ENCODE measurements at places on chromosomes 7 and 10.

GRCh38 chr7:5396999-5397663, 26.5 kb downstream of the TNRC18 start:
- DNase-seq = peak; percentile 49

DNA sequence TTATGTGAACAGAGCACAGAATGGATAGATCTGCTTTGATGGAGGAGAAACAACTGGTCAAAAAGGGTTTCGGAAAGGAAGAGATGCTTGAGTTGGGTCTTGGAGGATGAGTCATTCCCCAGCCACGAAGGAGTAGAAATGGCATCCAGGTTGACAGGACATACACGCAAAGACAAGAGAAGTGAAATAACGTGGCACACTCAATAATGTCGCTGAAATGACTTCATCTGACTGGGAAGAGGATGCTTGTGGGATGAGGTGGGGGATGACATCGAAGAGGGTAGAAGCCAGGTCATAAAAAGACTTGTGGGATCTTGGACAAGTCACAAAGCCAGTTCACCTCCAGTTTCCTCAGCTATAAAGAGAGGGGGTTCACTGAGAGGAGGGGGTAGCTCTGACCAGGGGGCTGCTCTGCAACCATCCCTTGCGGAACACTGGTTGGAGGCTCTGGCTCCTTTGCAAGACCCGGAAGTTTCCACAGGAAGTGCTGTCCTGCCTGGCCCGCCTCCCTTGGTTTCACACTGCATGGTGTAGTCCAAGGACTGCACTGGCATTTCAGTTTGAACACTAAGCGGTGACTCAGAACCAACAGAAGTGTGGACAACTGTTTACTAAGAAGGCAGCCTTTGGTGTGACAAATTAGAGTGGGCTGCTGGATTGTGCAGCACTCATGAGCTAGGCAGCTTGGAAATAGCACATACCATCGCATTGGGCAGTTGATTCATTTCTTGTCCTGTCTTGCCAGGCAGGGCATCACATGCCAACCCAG, 189.9 kb upstream of the ADO start:
- no peak for DNase-seq

GRCh38 chr10:44967616-44968015, 8.0 kb downstream of the RASSF4 start:
- no peak for DNase-seq

- no peak for DNase-seq
These were observed 54.3 kb downstream of the SLC16A9 start for GRCh38 chr10:59655309-59655708.

DNA sequence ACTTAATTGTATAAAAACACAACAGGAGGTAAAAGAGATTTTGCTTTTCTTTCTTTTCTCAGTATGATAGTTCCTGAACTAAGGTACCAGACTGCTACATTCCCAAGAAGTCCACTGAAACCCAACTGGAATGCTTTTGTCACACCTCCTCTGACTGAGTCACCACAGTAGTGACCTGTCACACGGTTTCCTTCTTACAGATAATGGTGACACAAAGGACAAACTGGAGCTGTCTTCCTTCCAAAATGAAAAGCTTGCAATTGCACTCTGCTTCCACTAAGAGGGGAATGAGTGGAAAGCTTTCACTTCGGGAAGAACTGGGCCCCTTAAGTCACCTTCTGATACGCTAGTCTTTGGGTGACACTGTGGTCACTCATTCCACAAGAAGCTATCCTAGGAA, 122.2 kb downstream of the KMT2E start:
- DNase-seq = no peak

DNA sequence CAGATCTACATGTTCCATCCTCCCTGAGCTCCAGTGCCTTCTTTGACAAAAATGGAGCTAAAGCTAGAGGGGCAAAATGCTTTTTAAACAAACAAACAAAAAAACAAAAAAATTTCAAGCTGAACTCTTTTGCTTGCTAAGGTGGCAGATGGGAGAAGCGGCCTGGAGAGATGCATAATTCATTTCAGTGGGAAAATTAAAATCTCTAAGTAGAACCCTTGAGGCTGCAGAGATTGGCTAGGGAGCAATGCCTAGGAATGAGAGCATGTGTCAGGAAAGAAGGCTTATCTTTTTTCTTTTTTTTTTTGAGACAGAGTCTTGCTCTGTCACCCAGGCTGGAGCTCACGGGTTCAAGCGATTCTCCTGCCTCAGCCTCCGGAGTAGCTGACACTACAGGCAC, 46.4 kb upstream of the SAMD8 start:
- no peak for DNase-seq

GRCh38 chr7:69892790-69893189, 294.5 kb downstream of the AUTS2 start:
- DNase-seq = no peak

GRCh38 chr7:144473908-144474307, 70.4 kb upstream of the NOBOX start:
- no peak for DNase-seq

DNA sequence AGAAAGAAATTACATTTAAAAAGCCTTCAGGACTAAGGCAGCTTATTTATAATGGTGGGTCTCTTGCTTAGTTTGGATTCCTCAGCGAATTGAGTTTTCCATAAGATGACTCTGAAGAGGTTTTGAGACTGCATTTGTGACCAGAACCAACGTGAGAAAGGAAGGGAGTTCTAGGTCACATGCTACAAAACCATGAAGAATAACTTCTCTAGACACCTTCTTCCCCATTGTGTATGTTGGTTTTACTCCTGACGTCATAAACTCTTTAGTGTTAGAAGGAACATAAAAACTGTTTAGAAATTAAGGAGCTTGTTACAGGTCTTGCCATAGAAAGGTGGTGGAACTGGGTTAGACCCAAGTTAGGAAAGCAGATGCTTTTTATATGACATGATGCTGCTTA, 11.1 kb downstream of the PTPN12 start:
- DNase-seq = no peak

DNA sequence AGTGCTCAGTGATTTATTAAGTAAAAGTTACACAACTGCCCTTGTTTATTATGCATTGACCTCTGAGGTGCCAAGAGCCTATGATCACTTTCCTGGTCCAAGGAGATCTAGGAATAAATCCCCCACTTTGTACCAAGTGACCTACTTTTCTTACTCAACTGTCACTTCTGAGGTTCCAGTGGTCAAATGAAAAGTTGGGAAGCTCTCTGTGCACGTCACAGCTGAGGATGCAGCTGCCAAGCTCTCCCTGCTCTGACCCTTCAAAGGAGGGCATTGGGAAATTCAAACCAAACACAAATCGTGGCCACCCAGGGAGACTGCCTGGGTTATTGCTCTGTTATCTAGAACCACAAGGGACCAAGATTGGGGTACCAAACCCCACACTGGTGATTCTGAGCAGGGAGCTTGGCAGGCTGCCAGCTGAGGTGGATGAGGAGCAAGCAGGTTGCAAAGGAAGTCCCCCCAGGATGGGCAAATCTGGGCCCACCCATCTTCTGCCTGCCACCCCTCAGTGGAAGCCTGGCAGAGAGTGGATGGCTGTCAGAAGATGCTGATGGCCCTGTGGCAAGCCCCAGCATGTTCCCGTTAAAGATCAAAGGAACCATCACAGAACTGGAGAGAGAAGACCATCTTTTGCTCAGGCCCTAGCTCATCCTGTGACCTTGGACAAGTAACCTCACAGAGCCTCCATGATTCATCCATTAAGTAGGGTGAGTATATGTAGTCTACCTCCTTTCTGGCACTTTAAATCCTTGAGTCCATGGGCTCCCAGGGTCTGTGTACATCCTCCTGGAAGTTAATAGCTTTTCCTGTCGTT, 106.8 kb downstream of the PPP1R3C start:
- DNase-seq = no peak

- DNase-seq = no peak
These were observed 112.1 kb downstream of the LMBR1 start for GRCh38 chr7:156780724-156781455.

- no peak for DNase-seq
These were observed 339.9 kb downstream of the DNAJB6 start for GRCh38 chr7:157676456-157677255.

DNA sequence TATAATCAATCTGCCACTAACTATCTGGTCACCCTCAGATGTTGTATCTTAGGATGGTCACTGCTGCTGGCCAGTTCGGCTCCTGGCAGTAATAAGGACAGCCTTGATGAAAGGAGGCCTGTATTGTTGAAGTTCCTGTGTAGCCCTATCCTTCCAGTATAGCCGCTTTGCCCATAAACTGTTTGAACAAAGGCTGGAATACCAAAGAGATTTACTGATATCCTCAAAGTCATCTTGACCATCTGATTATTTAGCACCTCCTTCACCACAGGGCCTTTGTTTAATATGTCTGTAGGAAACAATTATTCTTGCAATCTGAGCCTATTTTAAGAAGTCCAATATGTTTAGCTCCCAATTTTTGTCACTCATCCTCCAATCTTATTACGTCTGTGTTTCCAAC, 77.7 kb downstream of the HYCC1 start:
- DNase-seq = no peak

DNA sequence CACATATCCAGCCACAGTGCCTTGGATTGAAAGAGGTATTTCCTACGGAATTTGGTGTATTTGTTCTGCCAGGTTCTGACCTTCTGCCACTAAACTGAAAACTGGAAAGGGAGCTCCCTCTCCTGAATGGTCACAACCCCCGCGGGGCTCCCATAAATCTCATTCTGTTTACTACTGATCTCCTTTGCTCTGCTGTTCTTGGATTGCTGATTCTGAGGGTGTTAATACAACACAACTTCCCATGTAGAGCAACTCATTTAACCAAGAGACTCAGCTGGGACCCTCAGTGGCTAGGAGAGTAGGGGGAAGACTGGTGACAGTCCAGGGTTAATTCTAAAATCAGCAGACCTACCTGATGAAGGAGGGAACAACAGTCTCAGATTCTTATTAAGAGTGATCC, 662.9 kb downstream of the INHBA start:
- no peak for DNase-seq

DNA sequence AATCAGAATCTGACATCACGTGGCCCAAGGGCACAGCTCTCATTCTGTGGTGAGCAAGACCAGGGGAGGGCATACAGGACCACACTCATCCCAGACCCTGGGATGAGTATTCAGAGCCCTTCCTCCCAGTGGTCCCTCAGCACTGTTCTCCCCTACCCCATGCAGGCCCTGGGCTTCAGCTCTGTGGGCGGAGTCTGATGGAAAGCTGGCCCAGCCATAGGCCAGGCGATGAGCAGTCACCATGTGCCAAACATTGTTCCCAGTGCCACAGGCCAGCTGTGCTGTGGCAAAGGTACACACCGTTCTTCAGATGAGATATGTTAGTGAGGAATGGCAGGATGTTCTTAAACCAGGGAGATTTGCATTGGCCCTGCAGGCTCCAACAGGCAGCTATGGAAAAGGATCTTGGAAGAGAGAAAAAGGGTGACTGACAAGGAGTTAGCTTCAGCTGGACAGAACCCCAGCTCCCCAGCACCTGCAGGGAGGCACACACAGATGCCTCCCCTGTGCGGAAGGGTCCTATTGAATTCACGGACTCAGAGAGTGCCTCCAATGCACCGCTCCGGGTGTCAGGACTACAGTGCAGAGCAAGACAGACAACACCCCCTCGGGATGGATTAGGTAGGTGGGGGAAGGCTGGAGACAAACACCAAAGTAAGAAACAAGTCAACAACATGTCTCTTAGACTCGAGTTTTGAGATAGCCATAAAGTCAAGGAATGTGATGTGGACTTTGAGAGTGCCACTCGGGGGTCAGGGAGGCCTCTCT, 596.0 kb upstream of the MGMT start:
- no peak for DNase-seq

GRCh38 chr10:10911471-10911921, 106.2 kb upstream of the CELF2 start:
- no peak for DNase-seq

- no peak for DNase-seq
These were observed 91.6 kb upstream of the CCDC6 start for GRCh38 chr10:59997827-59998525.

GRCh38 chr10:101030496-101031127, 317 bp downstream of the PDZD7 start:
- no peak for DNase-seq

GRCh38 chr10:11403116-11403515, 208.3 kb downstream of the USP6NL start:
- DNase-seq = no peak

- DNase-seq = no peak
These were observed 83.4 kb upstream of the UCN3 start for GRCh38 chr10:5281356-5281755.

- DNase-seq = no peak
These were observed 95.5 kb downstream of the PPP1R17 start for GRCh38 chr7:31782411-31782991.

DNA sequence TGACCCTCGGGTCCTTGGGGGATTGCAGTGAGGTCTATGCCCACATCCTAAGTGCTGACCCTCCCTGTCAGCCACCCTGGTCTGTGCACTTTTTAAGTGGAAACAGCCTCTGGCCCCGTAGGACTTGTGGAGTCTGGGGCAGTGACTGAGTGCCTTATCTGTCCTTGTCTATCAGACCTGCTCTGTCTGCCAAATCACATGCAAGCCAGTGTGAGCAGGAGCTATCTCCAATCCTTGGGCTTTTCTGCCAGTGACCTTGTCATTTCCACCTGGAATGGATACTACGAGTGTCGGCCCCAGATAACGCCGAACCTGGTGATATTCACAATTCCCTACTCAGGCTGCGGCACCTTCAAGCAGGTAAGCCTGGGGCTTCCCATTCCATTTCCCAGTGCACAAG, 62.7 kb downstream of the C10orf120 start:
- no peak for DNase-seq

DNA sequence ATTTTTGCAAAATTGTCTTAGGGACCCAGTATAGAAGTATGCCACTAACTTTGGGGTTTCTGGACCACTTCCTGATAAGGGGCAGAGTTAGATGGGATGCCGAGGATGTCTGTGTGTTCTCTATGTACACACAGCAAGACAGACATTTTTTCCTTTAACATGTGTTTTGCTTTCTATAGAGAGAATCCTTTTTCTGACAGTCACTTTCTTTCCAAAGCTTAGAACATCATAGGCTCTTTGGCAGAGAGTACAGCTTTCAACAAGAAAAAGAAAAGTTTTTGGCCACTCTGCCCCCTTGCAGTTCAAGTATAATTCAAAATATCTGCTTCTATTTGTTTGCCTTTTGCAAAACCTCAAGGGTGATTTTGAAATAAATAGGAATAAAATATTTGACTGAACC, 44.1 kb downstream of the PAPSS2 start:
- DNase-seq = no peak

GRCh38 chr7:12866207-12866606, 178.8 kb downstream of the ARL4A start:
- DNase-seq = no peak

DNA sequence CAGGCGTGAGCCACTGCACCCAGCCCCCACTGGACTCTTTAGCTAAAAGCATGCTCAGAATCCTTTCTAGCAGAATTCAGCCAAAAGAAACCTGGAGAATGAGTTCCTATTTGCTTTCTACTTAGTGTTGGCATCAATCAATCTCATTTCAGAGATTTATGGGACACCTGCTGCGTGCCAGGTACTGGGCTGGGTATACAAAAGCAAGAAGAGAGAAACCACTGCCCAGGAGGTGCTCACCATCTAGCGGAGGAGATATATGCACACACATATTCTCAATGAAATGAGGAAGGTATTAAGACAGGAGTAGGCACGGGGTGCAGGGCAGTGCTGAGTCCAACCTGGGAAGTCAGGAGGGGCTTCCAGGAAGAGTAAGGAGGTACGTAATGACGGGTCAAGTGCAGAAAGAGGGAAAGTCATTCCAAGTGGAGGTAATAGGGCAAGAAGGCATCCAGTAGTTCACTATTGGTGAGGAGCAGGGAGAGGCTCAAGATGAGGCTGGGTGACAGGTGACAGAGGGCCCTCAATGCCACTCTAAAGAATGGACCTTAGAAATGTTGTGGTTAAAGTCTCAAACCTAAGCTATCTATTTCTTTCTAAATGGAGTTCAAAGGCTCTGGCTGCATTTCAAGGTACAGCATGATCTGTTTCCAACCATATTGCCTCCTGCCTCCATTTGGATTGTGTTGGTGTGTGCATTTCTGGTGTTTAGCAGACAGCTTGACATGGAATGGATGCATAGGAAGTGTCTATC, 22.1 kb downstream of the ABLIM1 start:
- no peak for DNase-seq
